ENCODE measurements at places on chromosomes 12 and 14. TPM values are rescaled to one million over a fixed set of nuclear protein-coding genes. Genes with fewer than 3 reads are reported as not detected.

DNA sequence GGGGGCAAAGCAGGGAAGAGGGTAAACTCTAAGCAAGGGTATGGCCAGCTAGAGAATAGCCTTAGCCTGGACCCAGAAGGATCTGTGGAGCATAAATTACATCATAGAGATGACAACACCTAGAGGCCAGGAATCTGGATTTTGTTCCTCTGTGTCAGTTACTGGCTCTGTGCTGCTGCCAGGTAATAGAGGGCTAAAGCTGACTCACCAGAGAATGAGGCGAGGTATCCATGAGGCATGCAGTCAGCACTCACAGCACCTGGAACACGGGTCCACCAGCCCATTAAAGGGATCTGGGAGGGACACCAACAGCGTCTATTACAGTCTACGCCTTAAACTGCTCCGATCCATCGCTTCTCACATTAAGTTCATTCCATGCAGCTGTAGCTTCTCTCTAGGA is 74.9 kb upstream of the CMKLR1 start:
- DNase-seq = no peak

DNA sequence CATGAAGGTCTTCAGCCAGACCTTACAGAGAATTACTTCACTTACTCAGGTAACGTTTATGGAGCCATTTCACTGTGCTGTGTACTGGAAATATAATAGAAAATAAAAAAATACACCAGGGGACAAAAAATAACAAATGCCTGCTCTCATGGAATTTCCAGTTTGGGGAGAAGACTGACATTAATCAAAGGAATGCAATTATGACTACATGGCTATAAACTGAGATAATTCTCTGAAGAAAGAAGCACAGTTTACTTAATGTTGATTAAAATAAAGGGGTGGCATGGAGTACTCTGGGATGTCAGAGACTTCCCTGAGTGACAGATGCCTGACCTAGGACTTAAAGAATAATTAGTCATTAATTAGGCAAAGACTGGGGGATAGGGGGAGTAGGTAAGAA is 59.0 kb downstream of the DENND5B start:
- DNase-seq = no peak

- no peak for DNase-seq
Observed at GRCh38 chr12:10747730-10748129, 24.6 kb upstream of the YBX3 start.

- no peak for DNase-seq
Observed at GRCh38 chr14:41718477-41719166, 111.9 kb downstream of the LRFN5 start.

GRCh38 chr12:41905073-41905758 is 239.5 kb downstream of the GXYLT1 start:
- no peak for DNase-seq

DNA sequence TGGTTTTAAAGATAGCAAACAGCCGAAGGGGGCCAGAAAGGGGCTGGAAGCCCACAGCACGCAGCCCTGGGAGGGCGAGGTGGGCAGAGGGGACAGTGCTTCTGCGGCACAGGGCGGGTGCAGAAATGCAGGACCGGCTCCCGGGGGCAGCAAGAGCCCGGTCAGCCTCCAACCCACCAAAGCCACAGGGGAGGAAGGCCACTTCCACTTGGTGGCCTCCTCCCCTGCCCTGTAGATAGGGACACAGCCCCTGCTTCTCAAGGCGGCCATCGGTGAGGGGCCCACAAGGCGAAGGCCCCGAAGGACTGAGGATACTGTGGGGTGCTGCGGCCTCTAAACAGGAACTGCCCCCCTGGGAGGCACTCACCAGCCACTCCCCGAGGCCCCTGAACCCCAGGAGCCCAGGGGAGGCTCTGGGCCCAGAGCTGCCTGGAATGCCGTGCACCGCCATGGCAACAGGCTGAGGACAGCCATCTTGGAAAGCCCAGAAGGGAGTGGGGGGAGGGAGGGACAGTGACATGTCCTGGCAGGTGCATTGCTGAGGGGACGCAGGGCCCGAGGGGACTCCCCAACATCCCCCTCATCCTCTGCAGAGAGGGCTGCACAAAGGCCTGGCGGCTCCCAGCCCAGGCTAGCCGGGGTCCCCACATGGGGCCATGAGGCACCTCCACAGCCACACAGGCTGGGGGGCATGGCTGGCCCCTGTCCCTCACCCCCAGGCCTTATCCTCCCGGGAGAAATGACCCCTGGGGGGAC is 114.7 kb downstream of the NCOR2 start:
- DNase-seq = no peak

GRCh38 chr12:26471560-26471959 is 276.2 kb downstream of the SSPN start:
- no peak for DNase-seq

DNA sequence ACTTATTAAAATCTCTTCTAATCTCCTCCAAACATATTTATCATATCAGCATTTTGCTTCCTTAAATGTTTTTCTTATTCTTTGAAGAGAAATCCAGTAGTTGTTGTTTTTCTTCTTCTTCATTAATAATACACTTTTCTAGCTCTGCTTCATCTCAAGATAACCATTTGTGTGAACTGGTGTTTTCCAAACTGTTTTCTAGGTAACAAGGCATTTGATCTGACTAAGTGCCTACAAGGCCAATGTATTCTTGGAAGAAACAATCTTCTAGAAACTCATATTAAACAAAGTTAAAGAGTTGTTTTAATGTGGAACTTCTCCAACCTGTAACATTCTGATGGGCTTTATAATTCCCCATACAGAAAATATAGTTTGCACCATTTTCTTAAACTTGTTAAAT is 30.8 kb upstream of the IFNG start:
- no peak for DNase-seq

- DNase-seq = peak; percentile 47
Observed at GRCh38 chr12:57451233-57451778, 3.8 kb upstream of the INHBE start.

DNA sequence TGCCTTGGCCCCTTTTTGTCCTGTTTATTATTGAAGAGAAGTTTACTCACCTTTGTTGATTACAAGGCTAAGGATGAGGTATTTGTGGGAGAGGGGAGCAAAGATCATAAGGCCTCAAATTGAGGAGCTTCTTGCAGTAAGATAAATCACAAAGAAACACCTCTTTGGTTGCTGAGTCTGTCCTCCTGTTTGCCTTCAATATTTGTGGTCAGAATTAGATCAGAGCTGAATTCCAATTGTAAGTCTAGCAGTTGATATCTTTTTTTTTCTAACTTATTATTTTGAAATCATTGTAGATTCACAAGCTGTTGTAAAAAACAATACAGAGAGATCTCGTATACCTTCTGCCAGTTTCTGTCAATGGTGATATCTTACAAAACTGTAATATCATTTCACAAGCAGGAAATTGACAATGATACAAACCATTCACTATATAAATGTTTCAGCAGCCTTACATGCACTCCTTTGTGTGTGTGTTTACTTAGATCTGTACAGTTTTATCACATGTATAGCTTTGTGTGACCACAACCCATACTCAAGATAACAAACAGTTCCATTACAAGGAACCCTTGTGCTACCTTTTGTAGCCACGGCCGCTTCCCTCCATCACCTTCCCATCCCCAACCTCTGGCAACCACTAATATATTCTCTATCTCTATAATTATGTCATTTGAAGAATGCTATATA is 97.4 kb downstream of the KICS2 start:
- DNase-seq = no peak

GRCh38 chr14:25518364-25518763 is 468.4 kb upstream of the STXBP6 start:
- DNase-seq = no peak

- DNase-seq = no peak
Observed at GRCh38 chr12:12481631-12482030, 81.0 kb downstream of the DUSP16 start.

GRCh38 chr12:87687362-87687761 is 341.8 kb downstream of the C12orf50 start:
- peak; percentile 54 for DNase-seq

GRCh38 chr12:55736780-55737580 is 5.9 kb upstream of the GDF11 start:
- peak; percentile 64 for DNase-seq

GRCh38 chr12:89166525-89166934 is 185.8 kb downstream of the DUSP6 start:
- no peak for DNase-seq

- no peak for DNase-seq
Observed at GRCh38 chr14:67735336-67736147, 33.9 kb downstream of the RDH12 start.

DNA sequence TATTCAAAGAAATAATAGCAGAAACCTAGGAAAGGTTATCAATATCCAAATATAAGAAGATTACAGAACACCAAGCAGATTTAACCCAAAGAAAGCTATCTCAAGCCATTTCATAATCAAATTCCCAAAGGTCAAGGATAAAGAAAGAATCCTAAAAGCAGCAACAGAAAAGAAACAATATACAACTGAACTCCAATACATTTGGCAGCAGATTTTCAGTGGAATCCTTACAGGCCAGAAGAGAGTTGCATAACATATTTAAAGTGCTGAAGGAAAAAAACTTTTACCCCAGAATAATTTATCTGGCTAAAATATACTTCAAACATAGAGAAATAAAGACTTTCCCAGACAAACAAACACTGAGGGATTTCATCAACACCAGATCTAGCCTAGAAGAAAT is 54.3 kb downstream of the DENND5B start:
- no peak for DNase-seq

ENDOU gene
- 1.7 TPM for total RNA-seq
